ENCODE measurements at places on chromosomes 12 and 14.

- no peak for DNase-seq
Observed at GRCh38 chr14:93108105-93108504, 7.6 kb downstream of the ITPK1 start.

DNA sequence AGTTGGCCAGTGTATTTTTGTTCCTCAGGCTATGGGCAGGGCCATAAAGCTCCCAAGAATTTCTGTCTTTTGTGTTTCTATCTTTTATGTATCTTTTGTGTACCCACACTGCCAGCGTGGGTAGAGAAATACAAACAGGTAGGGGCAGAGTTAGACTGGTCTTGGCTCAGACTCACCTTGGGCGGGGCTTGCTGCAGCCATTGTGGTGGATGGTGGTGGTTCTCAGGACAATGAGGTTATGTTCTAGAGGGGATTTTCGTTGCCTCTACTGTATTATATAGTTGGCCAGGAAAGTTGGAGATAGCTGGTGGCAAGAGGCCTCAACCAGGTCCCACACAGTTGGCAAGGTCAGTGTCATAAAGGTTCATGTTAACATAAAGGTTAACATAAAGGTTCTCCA lies 977.5 kb upstream of the LRFN5 start:
- no peak for DNase-seq

GRCh38 chr14:75518625-75519024 lies 3.6 kb upstream of the BATF start:
- no peak for DNase-seq

DNA sequence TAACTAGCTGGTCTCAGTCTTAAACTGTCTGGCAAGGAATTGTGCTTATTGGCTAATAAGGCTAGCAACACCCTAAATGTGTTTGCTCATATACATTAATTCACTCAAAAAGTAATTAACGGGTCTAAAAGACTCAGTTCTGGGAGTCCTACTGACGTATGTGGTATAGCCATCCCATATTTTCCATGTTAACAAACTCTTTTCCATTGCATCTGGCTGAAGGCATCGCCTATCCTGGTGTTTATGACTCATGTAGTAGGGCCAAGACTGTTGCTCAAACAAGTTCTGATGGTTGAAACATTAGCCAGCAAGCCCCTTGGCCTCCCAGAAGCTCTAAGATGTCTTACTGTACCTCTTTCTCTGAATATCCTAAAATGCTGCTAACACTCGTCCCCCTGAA lies 98.5 kb downstream of the PHLDA1 start:
- DNase-seq = no peak

DNA sequence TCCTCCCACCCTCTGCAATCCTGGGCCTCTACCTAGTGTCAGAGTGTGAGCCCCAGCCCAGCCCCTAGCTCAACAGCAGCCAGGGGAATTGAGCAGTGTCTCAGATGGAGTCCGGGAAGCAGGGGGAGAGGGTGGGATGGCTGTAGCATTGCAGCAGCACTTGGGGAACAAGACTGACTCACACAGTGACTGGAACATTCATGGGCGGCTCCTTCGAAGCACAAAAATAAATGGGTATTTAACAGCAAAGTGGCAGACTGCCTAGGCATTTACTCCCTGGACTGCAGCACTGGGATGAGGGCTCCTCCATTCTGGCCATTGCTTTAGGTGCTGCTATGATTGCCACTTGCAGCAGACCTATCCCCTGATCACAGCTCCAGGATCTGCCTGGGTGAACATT lies 46.0 kb upstream of the STK38L start:
- DNase-seq = no peak

GRCh38 chr12:47084172-47084571 lies 4.4 kb upstream of the AMIGO2 start:
- no peak for DNase-seq

DNA sequence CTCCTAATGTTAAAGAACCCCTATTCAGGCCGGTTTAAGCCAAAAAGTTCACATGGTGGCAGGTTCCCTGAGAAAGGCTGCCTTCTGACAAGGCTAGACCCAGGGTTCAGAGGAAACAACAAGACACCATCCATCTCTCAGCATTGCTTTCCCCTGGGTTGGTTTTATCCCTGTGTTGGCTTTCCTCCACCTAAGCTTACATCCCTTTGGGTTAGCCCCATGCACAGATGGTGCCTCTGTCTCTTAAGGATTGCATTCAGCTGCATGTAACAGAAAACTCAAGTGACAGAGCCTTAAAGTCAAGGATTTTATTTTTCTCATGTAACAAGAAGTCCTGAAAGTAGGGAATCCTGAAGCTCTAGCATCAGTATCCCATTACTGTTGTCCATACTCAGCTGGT lies 42.8 kb upstream of the RIN3 start:
- no peak for DNase-seq

DNA sequence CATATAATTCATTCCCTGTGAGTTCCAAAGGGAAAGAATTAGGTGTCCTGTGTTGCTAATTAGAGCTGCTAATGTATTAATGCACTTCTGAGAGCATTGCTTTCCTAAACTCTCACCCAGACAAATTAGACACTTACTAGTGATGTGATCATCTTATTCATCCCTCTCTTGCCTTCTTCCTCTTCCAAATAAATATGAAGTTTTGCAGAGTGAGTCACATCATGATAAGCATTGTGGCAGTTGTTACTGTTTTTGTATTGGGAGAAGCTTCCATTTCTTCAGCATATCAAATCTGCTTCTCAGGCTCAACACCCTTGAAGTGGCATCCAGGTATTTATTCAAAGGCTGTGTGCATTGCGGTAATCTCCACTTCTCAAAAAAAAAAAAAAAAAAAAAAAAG lies 37.3 kb upstream of the E2F7 start:
- DNase-seq = no peak

- no peak for DNase-seq
Observed at GRCh38 chr14:36934304-36934703, 238.1 kb downstream of the SLC25A21 start.

- DNase-seq = no peak
Observed at GRCh38 chr14:80239631-80240030, 28.3 kb upstream of the DIO2 start.

DNA sequence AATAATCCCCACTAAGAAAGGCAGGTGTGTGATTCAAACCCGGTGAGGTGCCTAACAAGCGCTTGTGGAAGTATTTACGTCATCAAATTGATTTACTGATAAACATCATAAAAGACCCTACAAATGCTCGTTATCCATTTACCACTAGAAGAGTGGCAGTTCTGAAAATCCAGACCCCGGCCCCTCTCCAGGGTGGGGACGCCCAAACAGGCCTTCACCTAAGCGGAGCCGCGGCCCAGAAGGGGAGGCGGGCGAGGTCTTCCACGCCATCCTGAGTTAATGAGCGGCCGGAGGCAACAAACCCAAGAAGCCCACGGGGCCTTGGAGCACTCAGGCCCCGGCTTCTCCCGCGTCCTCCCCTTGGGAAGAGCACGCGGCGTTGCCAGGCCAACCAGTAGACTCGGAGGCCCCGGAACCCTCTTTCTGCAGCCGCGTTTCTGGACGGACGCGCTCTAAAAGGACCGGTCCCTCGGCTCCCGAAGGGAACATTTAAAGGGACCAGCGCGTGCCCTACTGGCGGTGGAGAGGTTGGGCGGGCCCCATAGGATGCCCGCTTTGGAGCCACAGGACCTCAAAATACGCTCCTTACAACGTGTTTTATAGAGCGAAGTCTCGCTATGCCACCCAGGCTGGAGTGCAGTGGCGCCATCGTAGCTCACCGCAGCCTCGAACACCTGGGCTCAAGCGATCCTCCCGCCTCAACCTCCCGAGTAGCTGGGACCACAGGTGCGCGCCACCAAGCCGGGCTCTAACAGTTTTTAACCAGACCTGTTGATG lies 3.5 kb downstream of the PTPN21 start:
- no peak for DNase-seq

- no peak for DNase-seq
Observed at GRCh38 chr14:25150934-25151790, 101.2 kb upstream of the STXBP6 start.

DNA sequence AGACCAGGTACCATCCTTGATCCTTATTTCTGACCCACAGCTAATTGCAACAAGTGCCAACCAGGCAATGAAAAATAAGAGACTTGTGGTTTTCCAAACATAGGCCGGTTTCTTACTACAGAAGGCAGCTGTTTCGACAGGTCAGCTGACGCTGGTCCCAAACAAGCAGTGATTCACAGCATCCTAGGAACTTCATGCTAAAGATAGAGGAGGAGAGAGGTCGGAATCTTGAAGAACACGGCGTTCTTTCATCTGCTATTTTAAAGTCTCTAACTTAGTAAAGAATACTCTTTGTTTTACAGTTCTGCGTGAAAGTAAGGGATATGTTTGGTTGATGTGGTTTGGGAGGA lies 28.1 kb upstream of the ADGRD1 start:
- DNase-seq = no peak
